Activated naive CD4-positive, alpha-beta T cell (primary cell): ENCODE measurements at places on chromosomes 5 and 9.
A peak's percentile ranks its signal among the peaks of the same experiment; 100 is the strongest.

DNA sequence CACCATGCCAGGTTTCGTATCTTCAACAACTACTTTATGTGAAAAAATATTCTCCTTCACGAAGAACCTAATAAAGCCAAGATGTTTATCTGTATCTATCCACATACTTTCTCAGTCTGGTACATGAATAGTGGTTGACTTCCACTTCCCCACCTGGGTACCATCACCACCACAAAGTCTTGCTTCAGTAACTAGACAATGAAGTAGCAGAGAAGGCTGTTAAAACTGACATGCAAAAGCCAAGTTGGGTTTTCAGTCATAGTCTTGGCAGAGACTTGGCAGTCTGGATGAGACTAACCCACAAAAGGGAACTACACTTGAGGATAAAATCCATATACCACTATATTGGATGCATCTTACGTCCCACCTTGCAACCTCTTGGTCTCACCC is 5.0 kb downstream of the P4HA2 start:
- no peak for DNase-seq

GRCh38 chr5:151591144-151591819 is at the start of gene FAT2:
Gene FAT2, minus strand, starts transcription at chr5:151591331. Its CDS starts 22,400 bp downstream, at chr5:151568931.
- DNase-seq: no peak

GRCh38 chr5:64838376-64838775 is 69.6 kb downstream of the CWC27 start:
- no peak for DNase-seq

- no peak for DNase-seq
These were observed 30.1 kb downstream of the FRMD3 start for GRCh38 chr9:83508067-83508466.

DNA sequence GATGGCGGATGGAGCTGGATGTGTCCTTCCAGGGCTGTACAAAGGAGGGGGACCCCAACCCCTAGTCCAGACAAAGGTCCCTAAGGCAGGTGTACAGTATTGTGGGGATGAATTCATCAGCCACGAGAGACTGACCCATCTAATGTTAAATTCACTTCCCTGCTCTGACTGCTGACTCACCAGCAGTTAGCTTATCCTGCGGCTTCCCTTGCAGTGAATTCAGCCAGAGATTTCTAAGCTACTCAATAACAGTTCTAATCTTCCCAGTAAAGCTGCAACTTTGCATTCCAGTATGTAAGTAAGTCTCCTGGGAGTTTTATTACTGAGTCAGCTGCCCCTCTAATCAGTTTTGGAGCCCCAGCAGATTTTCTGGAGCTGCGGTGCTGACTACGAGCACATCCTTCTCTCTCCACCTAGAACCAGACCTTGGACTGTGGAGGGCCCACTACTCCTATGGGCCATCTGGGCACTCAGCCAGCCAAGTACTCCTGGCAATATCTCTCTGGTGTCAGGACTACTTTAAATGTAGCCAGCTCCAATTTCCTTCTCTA is 16.1 kb downstream of the B4GALT1 start:
- no peak for DNase-seq

DNA sequence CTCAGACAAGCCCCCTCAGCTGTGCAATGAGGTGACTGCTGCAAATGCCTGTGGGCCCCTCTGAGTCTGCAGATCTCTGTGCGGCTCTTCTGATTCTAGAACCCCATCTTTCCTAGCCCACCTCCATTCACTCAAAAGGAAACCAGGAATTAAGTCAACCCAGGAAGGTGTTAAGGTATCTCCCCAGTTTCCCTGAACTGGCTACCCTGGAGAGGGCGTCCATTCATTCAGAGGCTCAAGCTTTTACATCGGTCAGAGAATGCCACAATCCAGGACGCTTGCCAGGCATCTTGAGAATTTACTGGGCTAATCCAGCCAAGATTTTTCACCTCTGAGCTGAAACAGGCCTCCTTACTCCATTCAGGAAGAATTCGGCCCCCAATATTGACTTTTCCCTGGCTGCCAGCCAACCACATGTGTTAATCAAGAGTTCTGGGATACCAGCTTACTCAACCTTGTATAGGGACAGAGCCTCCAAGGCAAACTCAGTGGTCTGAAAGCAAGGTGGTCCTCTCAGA is 889 bp upstream of the ADAMTS12 start:
- DNase-seq: no peak

GRCh38 chr5:114062932-114063867 is 298.7 kb upstream of the KCNN2 start:
- no peak for DNase-seq

- DNase-seq: no peak
These were observed 57.5 kb downstream of the RICTOR start for GRCh38 chr5:39016587-39017275.

- DNase-seq: peak; percentile 14
These were observed 833 bp downstream of the GAS1 start for GRCh38 chr9:86946201-86947145.

DNA sequence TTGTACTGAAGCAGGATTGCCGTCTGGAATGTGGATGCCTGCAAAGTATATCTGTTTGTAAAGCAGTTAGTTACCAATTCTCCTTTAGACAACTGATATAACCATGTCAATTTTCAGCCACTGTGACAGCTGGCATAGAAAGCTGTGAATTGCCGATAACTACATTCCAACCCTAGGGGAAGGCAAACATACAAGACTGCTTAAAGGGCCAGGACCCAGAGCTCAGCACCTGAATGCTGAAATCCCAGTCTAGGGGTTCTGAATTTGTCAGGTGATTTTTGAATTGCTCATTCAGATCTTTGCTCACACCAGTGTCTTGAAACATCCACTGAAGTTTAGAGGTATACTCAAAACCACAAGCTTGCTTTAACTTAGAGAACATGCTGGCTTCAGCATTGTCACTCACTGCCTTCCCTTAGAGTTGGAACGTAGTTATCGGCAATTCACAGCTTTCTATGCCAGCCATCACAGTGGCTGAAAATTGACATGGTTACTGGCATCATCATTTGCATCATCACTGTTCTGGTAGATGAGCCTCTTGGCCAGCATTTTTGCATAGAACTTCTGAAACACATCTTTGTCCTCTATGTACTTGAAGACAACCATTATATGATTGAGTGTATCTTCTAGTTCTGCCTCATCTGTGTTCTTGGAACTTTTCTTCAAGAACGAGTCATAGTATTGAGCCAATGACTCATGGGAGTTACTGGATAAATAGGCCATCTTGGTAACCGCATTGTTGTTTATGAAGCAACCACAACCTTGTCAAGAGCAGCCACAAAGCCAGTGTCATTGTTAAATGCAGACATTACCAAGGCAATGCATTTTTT is 82.1 kb downstream of the CCDC192 start:
- DNase-seq: no peak

GRCh38 chr5:179568721-179569120 is 18.4 kb downstream of the RUFY1 start:
- no peak for DNase-seq

DNA sequence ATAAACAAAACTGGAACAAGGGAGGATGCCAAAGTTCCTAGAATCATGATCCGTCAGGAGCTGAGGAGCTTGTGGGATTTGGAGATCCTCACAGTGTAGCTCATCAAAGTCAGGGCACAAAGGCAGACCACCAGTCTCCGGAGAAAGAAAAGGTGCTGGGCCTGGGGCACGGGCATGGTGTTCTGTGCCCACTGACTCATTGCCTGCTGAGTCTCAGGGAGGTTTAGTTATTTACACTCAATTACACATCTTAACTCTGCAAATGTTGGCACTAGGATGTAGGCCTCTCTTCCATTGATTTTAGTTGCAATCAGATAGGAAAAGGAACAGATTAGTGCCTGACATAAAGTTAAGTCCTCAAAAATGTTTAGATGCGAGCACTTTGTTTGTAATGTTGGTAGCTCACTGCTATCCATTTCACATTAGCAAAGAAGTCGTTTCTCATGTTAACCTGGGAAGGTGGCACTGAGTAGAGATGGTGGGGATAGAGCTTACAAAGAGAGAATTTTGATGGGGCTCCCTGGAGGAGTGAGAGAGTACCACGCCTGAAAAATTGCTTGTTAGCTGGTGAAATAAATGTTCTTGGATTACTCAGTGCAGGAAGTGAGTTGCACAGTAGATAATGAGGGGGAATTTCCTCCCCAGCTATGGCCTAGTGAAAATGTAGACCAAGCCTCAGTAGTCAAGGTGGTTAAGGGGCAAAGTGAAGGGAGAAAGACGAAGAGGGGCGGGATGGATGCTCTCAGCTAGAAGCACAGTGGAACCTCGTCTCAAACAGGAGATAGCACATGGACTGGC is 109.5 kb upstream of the CD180 start:
- DNase-seq: no peak

DNA sequence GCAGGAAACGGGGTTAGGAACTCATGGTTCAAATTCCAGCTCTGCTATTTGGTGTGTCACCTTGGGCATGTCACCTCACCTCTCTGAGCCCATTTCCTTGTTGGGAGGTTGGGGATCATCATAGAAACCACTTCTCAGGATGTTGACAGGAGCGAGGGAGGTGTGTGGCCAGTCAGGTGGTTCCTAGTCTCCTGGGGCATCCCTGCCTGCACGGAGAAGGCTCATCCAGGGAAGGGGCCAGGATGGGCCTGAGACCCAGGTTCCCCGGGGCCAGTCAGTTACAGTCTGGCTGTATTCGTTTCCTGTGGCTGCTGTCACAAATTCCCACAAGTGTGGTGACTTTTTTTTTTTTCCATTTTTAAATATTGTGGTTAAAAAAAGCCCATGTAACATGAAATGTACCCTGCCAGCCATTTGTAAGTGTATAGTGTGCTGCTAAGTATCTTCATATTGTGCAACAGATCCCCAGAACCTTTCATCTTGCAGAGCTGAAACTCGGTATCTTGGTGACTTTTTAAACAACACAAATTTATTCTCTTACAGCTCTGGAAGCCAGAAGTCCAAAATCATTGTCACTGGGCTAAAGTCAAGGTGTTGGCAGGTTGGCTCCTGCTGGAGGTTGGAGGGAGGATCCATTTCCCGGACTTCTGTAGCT is 78.7 kb upstream of the UNC5A start:
- DNase-seq: no peak

- DNase-seq: no peak
These were observed 1.5 kb upstream of the KCNN2 start for GRCh38 chr5:114360357-114360756.

GRCh38 chr9:73684601-73685000 is 532.9 kb downstream of the ANXA1 start:
- DNase-seq: no peak

DNA sequence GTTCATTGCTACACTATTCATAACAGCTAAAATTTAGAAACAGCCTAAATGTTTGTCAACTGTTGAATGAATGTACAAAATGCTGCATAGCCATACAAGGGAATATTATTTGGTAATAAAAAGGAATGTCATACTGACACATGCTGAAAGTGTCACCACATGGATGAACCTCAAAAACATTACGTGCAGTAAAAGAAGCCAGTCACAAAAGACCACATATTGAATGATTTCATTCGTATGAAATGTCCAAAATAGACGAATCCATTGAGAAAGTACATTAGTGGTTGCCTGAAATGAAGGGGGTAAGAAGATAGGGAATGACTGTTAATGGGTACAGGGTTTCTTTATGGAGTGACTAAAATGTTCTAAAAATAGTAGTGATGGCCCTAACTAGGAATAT is 11.6 kb upstream of the ECM2 start:
- DNase-seq: no peak

DNA sequence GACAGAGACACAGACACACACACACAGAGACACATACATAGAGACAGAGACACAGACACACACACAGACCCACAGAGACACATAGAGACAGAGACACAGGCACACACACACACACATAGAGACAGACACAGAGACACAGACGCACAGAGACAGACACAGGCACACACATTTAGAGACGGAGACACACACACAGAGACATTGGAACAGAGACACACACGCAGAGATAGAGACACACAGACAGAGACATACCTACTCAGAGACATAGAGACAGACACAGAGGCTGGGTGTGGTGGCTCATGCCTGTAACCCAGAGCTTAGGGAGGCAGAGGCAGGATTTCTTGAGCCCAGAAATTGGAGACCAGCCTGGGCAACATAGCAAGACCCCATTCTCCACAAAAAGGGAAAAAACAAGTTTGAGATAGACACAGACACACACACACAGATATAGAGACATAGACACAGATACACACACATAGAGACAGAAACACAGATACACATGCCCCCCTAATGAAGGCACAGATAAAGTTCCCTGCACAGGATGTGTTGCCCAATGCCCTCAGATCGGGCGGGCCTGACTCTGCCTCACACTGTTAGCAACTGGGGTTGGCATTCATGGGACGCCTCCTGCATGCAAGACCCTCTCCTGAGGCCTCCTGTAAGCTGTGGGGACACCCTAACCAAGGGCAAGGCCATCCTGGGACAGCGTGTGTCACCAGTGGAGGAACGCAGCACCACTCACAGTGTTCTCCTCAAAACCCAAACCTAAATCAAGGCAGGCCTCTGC is 3.3 kb upstream of the RALGDS start:
- no peak for DNase-seq

DNA sequence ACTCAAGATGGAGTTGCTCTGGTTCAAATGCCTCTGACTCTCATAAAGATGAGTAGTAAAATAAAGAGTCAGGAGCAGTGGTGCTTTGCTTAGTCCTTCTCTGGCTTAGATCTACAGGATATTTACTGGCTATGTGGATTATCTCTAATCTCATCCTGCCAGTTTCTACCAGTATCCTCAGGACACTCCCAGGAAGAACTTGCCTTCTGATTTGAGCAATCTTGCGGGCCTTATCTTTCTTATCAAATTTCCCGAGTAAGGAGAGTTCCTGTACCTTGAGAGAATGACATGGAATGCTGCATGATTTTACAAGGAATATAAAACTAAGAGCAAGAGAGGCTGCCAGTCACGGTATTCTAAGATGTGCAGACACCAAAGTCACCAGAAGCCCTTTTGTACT is 364.0 kb downstream of the ARHGEF28 start:
- DNase-seq: no peak

GRCh38 chr5:137016783-137017324 is 482.3 kb downstream of the SPOCK1 start:
- DNase-seq: no peak

DNA sequence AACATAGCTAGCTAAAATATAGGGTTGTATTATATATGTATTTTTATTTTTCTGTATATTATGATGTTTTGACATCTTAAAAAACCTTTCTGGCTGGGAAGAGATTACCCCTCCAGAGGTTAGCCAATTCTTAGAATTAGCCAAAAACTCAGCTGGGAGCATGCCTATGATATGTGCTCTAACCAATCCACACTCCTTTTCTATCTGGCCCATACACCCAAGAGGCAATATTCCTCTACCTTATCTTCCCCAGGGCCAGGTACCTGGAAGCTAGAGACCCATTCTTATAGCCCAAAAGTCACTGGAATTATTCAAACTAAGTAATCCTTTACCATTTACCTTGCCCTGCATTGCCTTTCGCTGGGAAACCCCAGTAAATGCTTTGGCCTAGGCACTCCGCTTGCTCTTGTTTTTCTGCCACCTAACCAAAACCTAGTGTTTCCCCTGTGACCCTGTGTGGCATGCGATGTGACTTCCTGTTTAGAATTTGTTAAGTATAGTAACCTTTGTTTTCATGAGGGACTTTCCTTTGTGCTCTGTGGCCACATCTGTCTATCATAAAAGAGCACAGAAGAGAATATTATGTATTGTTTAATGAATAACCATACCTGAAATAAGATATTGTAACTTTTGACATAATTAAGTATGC is 37.4 kb downstream of the CSNK1G3 start:
- DNase-seq: no peak

GRCh38 chr5:125333416-125333815 is 587.0 kb upstream of the ZNF608 start:
- DNase-seq: no peak
